ENCODE measurements at places on chromosomes 11 and 22.
A peak's percentile ranks its signal among the peaks of the same experiment; 100 is the strongest.

DNA sequence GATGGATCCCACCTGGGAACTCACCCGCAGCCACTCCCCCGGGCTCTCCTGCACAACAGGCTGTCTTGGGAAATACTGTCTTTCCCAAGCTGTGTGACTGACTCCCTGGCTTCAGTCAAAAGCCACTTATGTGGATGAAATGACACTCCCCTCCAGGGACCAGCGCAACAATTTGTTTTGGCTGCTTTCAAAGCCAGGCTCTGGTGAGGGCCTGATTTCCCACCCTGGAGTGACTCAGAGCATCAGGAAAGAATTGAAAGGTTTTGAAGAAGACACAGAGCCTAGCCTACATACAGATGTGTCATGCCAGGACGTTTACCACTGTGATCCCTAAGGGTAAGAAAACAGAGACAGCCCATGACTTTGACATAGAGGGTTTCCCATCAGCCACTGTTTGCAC lies 550.5 kb downstream of the MIAT start:
- DNase-seq, result peak; percentile 20

DNA sequence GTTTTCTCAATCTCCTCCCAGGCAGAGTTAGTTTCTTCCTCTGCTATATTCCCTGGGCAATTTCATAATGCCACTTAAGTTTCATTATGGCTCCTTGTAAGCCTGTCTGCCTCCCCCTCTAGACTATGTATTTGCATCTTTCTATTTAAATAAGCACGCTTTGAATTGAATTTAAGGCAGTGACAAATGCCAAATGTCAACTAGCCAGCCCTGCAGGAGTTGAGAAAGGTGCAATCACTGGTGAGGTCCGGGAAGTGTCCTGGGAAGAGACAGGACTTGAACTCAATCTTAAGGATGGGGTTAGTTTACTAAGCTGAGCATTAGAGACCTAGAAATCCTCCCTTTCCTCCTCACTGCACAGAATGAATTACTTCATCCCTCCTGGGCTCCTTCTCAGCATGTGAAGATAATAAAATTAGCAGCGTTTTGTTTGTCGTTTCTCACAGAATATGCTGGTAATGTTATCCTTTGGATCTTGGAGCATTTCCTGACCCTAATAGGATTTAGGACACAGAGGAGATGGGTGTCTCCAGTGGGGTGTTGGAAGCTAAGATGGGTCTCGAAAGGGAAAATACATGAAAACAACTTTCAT lies 1.6 kb downstream of the TCP11L1 start:
- no peak for DNase-seq

GRCh38 chr11:31383116-31383515 lies 13.5 kb downstream of the DNAJC24 start:
- no peak for DNase-seq

GRCh38 chr11:36467012-36467411 lies 43.1 kb downstream of the TRAF6 start:
- no peak for DNase-seq

All from foreskin fibroblast (primary cell).